ENCODE measurements at places on chromosomes 5 and 9. TPM values are rescaled to one million over a fixed set of nuclear protein-coding genes. Genes with fewer than 3 reads are reported as not detected.

IL3 gene
- not detected for total RNA-seq

PRDM12 gene
- 0.13 TPM for total RNA-seq

CCDC171 gene
- total RNA-seq = 2.1 TPM

ADAMTS2 gene
- total RNA-seq = not detected

RANBP3L gene
- not detected for total RNA-seq

- DNase-seq = no peak
Observed at GRCh38 chr9:27059412-27059811, 49.6 kb upstream of the TEK start.

DNA sequence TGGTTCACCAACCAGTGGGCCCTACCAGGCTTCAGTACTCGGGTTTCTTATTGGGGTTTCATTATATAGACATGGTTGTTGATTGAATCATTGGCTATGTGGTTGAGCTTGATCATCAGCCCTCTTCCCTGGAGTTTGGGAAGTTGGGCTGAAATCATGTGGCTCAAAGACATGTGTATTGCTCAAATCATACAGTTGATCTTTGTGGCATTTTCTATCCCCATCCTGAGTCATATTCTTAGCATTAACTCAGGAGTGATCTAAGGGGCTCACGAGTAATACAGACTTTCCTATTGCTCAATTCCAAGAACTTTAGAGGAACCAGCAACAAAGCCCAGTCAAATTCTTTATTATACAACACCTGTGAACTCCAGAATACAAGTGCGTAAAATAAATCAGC lies 66.2 kb downstream of the SMC5 start:
- no peak for DNase-seq

- DNase-seq = no peak
Observed at GRCh38 chr5:96385538-96385937, 47.5 kb downstream of the PCSK1 start.

- no peak for DNase-seq
Observed at GRCh38 chr9:38057416-38058195, 11.4 kb downstream of the SHB start.

GRCh38 chr5:162429142-162429541 lies 361.6 kb downstream of the GABRG2 start:
- no peak for DNase-seq

- no peak for DNase-seq
Observed at GRCh38 chr5:125481506-125482465, 735.3 kb upstream of the ZNF608 start.

DNA sequence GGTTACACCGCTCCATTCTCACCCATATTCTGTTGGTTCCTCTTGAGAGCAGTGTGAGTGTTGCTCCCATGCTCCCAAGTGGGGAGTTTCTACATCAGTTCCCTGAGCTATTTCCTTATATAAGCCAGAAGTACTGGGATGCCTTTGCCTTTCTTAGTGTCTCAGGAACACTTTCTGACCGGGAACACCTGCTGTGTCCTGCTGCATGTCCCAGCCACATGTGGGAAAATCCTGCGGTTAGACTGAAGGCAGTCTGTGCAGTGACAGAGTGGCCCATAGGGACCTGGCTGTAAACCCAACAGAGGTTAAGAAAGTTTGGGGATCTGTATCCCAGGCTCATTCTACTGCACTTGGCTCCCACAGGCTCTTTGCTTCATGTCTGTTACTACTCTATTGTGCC lies 126.0 kb downstream of the EGFLAM start:
- no peak for DNase-seq

GRCh38 chr5:40676613-40677343 lies 2.9 kb upstream of the PTGER4 start:
- no peak for DNase-seq

DNA sequence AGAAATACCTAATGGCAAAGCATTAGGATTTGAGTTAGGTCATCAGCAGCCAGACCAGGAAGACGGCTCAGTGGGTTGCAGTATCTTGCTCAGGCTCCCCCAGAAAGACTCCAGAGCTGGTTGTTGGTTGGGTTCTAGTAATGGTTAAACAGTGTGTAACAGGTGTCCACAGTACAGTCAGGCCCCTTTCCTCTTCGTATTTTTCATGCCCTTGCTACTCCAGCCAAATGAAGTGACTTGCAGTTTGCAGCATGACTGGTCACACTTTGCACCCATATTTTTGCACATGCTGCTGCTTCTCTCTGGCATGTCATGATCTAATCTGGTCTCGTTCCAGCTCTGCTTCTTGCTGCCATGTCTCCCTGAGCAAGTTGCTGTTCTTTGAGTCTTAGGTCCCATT lies 60.6 kb upstream of the TRPC7 start:
- no peak for DNase-seq

DNA sequence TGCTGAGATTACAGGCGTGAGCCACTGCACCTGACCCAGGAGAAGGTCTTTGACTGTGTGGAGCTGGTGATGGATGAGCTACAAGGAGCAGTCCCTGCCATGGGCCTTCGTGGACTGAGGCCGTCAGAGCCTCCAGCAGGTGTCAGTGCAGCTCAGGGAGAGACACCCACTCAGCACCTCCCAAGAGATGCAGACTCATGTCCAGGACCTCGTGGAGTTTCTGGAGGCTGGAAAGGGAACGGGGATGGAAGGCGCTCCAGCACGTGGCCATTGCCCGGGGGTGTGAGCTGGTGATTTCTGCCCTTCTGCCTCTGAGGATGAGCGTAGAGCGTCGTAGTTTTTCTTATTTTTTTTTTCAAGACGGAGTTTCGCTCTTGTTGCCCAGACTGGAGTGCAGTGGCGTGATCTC lies 9.5 kb downstream of the TOR4A start:
- DNase-seq = no peak

GRCh38 chr5:168284809-168285208 lies 6.6 kb upstream of the WWC1 start:
- DNase-seq = no peak

DNA sequence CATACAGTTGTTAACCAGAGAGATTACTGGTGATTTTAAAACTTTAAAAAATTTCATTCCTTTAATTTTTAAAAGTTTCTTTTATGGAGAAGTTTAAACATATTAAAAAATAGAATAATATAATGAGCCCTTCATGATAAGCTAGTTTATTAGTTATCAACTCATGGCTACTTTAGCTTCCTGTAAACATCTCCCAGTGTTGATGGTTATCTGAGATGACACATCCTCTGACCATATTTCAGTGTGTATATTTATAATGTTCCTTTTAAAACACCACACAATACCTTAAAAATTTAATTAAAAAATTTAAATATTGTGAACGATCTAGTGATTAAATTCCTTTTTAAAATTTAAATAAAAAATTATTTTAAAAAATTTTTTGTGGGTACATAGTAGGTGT lies 74.1 kb downstream of the IPO11 start:
- DNase-seq = no peak

- DNase-seq = no peak
Observed at GRCh38 chr5:174532455-174533453, 191.6 kb upstream of the MSX2 start.
